ENCODE measurements at places on chromosomes 4 and X.

GRCh38 chr4:2383760-2384159, 34.7 kb downstream of the ZFYVE28 start:
- no peak for DNase-seq

DNA sequence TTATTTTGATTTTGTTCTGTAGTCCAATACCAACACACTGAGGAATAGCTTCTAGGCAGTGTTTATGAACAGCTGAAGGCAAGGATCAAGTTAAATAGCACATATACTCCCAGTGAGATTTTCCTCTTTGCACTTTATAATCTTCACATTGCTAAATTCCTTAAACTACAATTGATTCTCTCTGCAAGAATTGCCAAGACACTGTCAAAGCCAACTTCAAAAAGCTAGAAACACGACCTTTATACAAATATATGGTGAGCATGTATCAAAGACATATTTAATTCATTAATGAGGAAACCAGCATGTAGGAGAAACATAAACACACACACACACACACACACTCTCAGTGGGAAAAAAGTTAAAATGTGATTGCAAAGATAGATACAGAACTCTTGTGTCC, 86.4 kb upstream of the FAM9C start:
- no peak for DNase-seq

- DNase-seq: no peak
Measured at GRCh38 chrX:66676413-66676812, 37.5 kb upstream of the EDA2R start.

GRCh38 chr4:110854021-110854678, 231.3 kb upstream of the PITX2 start:
- DNase-seq: no peak

- peak; percentile 16 for DNase-seq
Measured at GRCh38 chr4:98113012-98113411, 30.3 kb downstream of the STPG2 start.

GRCh38 chrX:31894152-31894551, 822.3 kb upstream of the FTHL17 start:
- no peak for DNase-seq

- no peak for DNase-seq
Measured at GRCh38 chr4:24395937-24396336, 188.4 kb downstream of the DHX15 start.

DNA sequence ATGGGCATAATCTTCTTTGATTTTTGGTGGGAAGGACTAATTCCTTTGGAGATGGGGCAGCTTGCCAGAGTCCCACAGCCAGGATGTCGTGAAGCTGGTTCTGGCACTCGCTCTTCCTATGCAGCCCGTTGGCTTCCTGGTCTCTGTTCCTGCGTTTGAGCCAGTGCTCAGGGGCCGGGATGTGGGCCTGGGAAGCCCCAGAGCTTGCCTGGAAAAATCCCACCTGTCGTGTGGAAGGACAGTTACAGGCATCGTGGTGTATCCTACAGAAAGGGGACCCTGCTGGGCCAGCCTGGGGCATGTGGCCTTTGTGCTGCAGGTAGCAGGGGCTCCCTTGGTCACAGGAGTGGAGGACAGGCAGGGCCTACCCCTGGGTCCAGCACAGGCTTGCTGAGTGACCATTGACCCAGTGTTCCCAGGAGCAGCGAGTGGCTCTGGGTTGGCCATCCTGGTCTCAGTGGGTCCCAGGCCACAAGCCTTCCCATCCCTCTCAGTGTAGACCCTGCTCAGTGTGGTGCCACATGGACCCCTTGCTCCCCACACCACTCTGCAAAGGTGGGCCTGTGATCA, 50.2 kb downstream of the ADRA2C start:
- no peak for DNase-seq

DNA sequence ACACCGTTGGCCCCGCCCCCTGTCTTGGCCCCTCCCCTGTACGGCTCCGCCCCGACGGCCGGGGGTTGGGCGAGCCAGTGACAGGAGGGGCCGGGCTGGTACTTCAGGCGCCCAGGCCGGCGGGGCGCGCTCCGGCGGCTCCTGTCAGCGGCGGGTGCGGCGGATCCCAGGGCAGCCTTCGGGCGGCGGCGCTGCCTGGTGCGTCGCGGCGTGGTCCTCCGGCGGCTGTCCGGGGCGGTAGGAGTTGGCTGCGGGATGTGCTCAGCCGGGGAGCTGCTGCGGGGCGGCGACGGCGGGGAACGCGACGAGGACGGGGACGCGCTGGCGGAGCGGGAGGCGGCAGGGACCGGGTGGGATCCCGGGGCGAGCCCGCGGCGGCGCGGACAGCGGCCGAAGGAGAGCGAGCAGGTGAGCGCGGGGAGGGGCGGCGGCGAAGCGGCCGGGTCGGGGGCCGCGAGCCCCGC, at the start of gene FAM241A:
TSS of gene FAM241A (plus strand) at position 129 of the 464 bp plus-strand sequence. CDS start at position 256, 127 bp downstream.
- DNase-seq: peak; percentile 89

- DNase-seq: no peak
Measured at GRCh38 chr4:26826721-26827120, 33.9 kb upstream of the STIM2 start.

DNA sequence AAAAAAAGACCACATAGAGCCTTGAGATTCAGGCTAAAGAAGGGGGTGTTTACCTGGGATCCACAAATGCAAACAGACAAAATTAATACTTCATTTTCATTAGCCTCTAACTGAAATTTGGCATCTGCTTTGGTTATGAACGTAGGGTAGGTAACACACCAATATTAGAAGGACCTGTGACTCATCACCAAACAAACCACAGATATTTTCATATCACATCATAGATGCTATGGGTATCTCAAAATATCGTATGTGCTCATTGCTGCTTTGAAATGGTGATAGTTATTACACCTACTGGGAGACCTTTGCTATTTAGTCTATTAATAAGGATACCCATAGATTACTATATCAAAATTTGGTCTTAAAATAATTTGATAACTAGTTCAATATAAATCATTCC, 180.6 kb upstream of the MAP3K15 start:
- no peak for DNase-seq

- no peak for DNase-seq
Measured at GRCh38 chrX:1167466-1167865, 45.0 kb downstream of the CRLF2 start.

GRCh38 chr4:99885063-99885664, 9.1 kb downstream of the LAMTOR3 start:
- peak; percentile 50 for DNase-seq

GRCh38 chrX:106973433-106974149, 26.4 kb downstream of the MORC4 start:
- no peak for DNase-seq

GRCh38 chrX:56029188-56029587, 203.0 kb upstream of the KLF8 start:
- no peak for DNase-seq

GRCh38 chrX:153488231-153488914, 6.4 kb upstream of the BGN start:
- DNase-seq: no peak

DNA sequence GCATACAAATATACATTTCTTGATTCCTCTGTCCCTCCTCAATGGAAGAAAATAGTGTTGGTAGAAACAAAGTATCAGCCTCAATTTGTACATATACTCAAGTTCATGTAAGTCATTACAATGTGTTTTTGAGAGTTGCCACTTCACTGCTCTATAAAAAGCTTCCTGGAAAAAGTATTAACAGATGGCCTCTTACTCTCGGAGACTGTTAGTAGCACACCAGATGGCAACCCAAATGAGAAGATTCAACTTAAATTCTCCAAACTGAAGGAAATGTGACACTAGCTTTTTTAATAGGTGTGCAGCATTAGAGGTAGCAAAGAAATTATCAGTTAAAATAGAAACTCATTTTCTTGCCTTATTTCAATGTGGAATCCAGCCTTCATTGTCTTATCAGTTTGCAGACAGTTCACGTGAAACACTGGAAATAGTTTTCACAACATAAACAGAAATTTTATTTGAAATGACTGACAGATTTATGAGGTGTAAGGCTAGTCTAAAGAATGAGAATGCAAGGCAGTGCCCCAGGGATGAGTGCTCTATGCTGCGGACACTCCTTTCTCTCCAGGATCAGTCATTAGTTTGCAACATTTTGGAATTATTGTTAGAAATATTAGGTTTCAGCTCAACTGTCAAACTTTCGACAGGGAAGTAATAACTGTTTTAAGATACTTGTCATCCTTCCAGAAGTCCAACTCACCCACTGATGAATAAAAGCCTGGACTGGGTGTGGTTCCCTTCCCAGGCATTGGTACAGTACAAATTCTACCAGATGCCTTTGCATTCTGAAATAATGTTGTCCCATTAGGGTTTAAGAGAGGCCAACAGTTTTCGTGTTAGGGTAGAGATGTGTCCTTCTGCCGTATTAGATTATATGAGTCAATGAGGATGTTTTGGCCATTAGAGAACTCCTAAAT, 50.9 kb downstream of the IDS start:
- no peak for DNase-seq

DNA sequence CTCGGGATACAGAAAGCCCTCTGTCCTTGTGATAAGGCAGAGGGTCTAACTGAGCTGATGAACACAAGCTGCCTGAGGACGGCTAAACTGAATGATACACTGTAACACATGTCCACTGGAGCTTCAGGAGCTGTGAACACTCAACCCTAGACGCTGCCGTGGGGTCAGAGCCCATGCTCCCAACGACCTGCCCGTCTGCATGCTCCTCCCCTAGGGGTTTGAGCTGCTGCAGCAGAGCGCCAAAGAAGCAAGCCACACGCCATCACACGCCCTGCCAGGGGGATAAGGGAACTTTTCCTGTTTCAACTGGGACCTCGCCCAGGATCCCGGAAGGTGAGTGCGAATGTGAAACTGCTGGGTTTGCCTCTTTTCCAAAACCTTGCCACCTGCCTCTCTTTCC, 361.8 kb downstream of the FAT4 start:
- DNase-seq: no peak

- DNase-seq: no peak
Measured at GRCh38 chr4:98518559-98519267, 139.7 kb downstream of the TSPAN5 start.

DNA sequence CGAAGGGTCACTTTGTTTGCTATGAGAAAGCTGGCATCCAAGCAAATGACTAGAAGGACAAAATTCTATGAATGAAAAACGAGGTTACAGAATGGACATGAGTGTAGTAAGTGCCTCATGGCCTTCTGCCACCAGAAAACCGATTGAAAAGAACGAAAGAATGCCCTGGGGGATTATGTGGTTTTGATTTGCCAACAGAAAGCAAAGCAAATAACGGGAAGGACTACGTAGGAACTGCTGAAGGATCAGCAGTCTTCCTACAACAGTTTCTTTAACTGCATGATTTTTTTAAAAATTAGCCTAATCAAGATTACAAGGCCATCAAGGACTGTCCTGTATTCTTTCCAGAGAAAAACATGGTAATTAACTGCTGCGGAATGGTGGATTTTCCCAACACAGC, 50.6 kb downstream of the NRK start:
- no peak for DNase-seq

- no peak for DNase-seq
Measured at GRCh38 chr4:110510277-110510676, 34.3 kb downstream of the ENPEP start.

DNA sequence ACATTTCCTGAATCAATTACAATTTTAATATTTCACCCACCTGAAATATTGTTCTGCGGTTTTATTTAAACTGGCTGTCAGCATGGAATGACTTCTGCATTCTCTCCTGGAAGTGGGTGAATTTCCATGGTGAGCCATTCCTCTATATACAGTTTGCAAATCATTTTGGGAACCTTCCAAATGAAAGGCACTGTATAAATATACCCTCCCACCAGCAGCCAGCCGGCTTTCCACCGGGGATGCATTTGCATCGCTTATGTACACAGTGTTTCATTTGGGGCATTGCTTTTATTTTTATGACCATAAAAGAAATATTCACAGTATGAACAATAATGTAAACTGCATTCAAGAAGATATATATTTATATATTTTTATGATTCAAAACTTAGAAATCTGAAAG, 4.7 kb upstream of the IL1RAPL1 start:
- no peak for DNase-seq

GRCh38 chr4:81225252-81225651, 10.2 kb upstream of the PRKG2 start:
- DNase-seq: no peak

- DNase-seq: no peak
Measured at GRCh38 chr4:89113415-89113814, 2.1 kb downstream of the TIGD2 start.

- DNase-seq: no peak
Measured at GRCh38 chr4:110898290-110898689, 275.4 kb upstream of the PITX2 start.

DNA sequence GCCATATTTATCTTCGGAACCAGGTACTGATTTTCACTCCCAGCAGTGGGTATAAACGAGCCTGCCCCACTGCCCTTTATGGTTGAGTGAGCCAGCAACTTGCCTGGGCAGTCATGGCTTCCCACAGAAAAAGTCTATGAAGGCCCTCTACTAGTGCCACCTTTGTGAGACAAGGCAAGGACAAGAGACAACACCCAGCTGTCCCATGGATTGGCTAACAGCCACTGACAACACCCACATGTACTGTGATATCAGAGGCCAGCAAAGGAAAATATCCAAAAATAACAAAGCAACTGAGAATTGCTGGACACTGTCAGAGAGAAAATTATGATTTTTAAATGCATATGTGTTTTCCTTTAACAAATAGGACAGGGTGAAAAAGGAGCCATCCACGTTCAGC, 248.4 kb upstream of the TTC29 start:
- no peak for DNase-seq

GRCh38 chr4:126705266-126705665, 927.5 kb upstream of the INTU start:
- no peak for DNase-seq

GRCh38 chr4:113677325-113677724, 84.2 kb downstream of the CAMK2D start:
- no peak for DNase-seq

- no peak for DNase-seq
Measured at GRCh38 chr4:147039976-147040575, 94.4 kb upstream of the TTC29 start.

GRCh38 chrX:40005292-40006011, 92.3 kb downstream of the BCOR start:
- DNase-seq: no peak

DNA sequence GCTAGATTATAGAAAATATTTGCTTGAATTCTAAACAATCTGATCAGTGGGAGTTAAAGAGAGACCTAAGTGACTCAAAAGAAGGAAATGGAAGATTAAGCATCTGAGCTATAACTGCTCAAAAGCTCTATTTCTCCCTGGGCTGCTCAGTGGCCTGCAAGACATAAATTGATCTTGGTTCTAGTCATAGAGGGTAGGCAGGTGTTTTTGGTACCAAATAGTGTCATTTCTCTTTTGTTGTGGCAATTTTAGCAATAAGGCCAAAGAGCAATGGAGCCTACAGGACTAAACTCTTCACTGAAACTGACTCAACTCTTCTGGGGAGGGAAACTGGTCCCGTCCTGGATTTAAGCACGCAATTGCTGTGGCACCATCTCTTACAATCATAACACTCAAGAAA, 33.9 kb upstream of the BMP2K start:
- no peak for DNase-seq

- no peak for DNase-seq
Measured at GRCh38 chrX:71629467-71629866, 11.2 kb upstream of the CXCR3 start.

DNA sequence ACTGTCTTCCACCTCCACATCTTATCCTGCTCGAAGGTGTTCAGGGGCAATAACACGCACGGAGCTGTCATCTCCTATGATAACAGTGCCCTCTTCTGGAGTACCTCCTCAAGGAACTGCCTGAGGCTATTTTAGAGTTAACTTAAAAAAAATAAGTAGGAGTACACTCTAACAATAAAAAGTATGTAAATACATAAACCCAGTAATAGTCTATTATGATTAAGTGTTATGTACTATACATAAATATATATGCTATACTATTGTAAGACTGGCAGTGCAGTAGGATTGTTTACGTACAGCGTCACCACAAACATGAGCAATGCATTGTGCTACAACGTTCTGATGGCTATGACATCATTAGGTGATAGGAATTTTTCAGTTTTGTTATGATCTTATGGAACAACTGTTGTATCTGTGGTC, 34.5 kb upstream of the TLR2 start:
- peak; percentile 49 for DNase-seq

All from erythroblast (primary cell).